ENCODE measurements at places on chromosomes 7 and 10.
A peak's percentile ranks its signal among the peaks of the same experiment; 100 is the strongest.

DNA sequence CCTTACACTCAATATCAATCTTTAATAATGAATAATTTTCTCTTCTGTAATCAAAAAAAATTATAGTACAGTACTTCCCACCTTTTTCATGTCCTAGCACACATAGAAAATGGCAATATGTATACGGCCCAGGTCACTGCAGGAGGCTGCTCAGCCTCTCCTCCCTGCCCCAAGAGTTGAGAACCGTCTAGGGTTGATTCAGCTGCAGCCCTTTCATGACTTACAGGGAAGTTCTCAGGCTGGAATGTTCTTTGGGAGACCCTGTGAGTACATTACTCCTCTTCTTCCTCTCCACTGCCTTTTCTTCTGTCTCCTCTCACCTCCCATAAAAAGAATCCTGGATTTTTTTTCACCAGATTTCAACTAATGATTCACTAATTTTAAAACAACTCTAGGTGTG, 180.0 kb downstream of the HDAC9 start:
- H3K27me3 ChIP-seq, result no peaks in the 10 kb centered on the region
- H3K4me1 ChIP-seq, result no peaks in the 10 kb centered on the region

GRCh38 chr10:29277296-29277695, 11.6 kb upstream of the LYZL1 start:
- no peak for DNase-seq
- H3K36me3 ChIP-seq, result no peaks in the 10 kb centered on the region
- H3K4me3 ChIP-seq, result no peak overlapping the region
- H3K27me3 ChIP-seq, result no peaks in the 10 kb centered on the region
- H3K27ac ChIP-seq, result no peak overlapping the region

DNA sequence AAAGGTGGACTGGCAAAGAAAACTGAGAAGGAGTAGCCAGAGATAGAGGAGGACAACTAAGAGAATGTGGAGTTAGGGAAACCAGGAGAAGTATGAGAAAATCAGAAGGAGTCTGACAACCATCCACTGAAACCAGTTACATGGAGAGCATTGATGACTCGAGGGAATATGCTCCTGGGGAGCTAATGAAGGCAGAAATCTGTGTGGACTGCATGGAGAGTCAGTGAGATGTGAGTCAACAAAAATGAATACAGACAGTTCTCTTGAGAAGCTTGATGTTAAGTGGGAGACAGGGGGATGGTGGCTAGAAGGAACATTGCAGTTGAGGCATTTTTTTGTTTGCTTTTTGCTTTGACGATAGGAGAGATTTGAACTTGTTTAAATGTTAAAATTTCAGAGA, 34.3 kb upstream of the ZNF32 start:
- H3K4me1 ChIP-seq, result peaks cover 38% of the 10 kb centered on the region
- no peaks in the 10 kb centered on the region for H3K36me3 ChIP-seq
- no peak overlapping the region for H3K4me3 ChIP-seq
- DNase-seq, result no peak

- no peak for DNase-seq
- H3K27me3 ChIP-seq, result no peaks in the 10 kb centered on the region
- H3K4me1 ChIP-seq, result no peaks in the 10 kb centered on the region
- no peak overlapping the region for H3K27ac ChIP-seq
- no peak overlapping the region for H3K4me3 ChIP-seq
- H3K36me3 ChIP-seq, result no peaks in the 10 kb centered on the region
Observed at GRCh38 chr7:40437936-40438634, 303.3 kb downstream of the SUGCT start.

DNA sequence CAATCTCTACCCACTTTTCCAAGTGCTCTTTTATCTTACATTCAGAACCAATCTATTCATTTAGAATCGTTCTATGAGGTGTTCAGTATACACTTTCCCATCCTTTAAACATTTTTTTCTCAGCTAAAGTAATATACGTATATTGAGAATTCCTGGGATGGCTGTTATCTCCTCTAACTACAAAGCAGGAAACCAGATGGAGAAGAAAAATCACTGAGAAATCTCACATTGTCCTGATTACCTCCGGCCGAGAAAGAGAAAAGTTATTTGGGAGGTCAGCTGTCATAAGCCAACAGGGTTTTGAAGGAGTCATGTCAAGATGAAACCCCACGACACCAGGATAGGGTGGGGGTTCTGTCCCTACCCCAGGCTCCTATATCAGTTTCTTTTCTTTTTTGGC, 99.2 kb upstream of the KDM7A start:
- no peaks in the 10 kb centered on the region for H3K27me3 ChIP-seq
- H3K27ac ChIP-seq, result no peak overlapping the region
- H3K4me3 ChIP-seq, result no peak overlapping the region
- H3K4me1 ChIP-seq, result peaks cover 19% of the 10 kb centered on the region
- no peak for DNase-seq

DNA sequence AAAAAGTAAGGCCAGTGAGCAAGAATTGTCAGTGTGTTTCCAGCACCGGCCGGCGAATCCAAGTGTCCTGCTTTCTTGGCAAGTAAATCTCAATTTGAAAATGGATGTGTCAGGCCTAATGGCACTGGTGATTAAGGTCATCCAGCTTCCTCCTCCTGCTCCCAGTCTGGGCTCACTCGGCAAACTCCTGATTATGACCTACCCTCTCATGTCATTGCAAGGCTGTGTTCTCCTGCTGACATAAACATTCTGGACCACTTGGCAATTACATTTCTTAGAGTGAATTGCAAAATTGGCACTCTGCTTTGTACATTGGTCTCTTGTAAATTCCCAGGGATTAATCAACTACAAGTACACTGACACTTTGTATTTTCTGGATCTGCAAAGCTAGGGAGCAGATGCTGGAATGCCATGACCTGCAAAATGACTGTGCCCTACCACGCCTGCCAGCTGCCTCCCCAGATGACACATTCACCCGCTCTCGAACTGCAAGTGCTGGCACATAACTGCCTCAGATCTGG, 473.8 kb downstream of the KIF20B start:
- H3K27ac ChIP-seq, result no peak overlapping the region
- H3K27me3 ChIP-seq, result no peaks in the 10 kb centered on the region
- H3K4me3 ChIP-seq, result no peak overlapping the region
- DNase-seq, result no peak
- no peaks in the 10 kb centered on the region for H3K36me3 ChIP-seq

- DNase-seq, result no peak
- no peaks in the 10 kb centered on the region for H3K36me3 ChIP-seq
- no peak overlapping the region for H3K4me3 ChIP-seq
- H3K27me3 ChIP-seq, result no peaks in the 10 kb centered on the region
Observed at GRCh38 chr10:46299286-46299535, 12.4 kb downstream of the ANTXRL start.

DNA sequence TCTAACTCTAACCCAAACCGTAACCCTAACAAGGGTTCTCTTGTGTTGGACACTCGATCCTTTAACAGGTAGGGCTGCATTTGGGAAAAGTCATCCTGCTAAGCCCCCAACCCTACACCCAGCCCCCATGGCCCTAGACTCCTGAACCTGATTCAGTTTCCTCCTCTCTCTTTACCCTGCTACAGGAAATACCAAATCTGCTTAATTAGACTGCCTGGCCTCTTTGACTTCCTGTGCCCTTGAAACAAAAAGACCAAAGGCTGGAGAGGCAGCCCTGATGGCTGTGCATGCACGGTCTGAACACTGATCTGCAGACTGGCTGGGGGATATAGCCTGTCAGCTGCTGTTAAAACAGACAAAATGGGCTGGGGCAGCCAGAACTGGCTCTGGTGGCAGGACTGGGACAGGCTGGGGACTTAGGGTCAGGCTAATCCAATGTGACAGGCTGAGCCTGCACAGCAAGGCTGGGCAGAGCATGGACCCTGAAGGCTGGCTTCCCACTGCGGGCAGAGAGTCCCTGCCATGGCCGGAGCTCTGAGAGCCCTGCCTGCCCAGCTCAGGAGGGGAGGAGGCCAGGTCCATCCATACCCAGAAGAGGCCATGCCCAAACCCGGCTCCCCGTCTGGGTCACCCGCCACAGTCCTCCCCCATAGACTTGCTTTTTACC, 51.0 kb upstream of the MSMB start:
- no peaks in the 10 kb centered on the region for H3K27me3 ChIP-seq
- no peak for DNase-seq

GRCh38 chr10:36248304-36248981, 606.3 kb upstream of the FZD8 start:
- H3K27me3 ChIP-seq, result no peaks in the 10 kb centered on the region
- no peak for DNase-seq
- no peaks in the 10 kb centered on the region for H3K36me3 ChIP-seq
- H3K4me1 ChIP-seq, result peaks cover 4% of the 10 kb centered on the region
- H3K27ac ChIP-seq, result no peak overlapping the region

- DNase-seq, result peak; percentile 27
- no peaks in the 10 kb centered on the region for H3K27me3 ChIP-seq
- peak overlapping the region; percentile 20 for H3K4me3 ChIP-seq
- peak overlapping the region; percentile 82 for H3K27ac ChIP-seq
- H3K4me1 ChIP-seq, result peaks cover 50% of the 10 kb centered on the region
- H3K36me3 ChIP-seq, result no peaks in the 10 kb centered on the region
Observed at GRCh38 chr7:92698237-92698841, 108.1 kb upstream of the FAM133B start.

GRCh38 chr7:48671656-48672055, 252.7 kb upstream of the CDC14C start:
- H3K4me3 ChIP-seq, result no peak overlapping the region
- no peak for DNase-seq
- no peak overlapping the region for H3K27ac ChIP-seq

- no peak overlapping the region for H3K4me3 ChIP-seq
- H3K4me1 ChIP-seq, result no peaks in the 10 kb centered on the region
- no peaks in the 10 kb centered on the region for H3K27me3 ChIP-seq
Observed at GRCh38 chr10:33612551-33612950, 278.1 kb upstream of the NRP1 start.

GRCh38 chr7:35758421-35758820, 42.4 kb upstream of the SEPTIN7 start:
- no peak overlapping the region for H3K27ac ChIP-seq
- H3K27me3 ChIP-seq, result no peaks in the 10 kb centered on the region
- H3K36me3 ChIP-seq, result no peaks in the 10 kb centered on the region
- peaks cover 35% of the 10 kb centered on the region for H3K4me1 ChIP-seq

DNA sequence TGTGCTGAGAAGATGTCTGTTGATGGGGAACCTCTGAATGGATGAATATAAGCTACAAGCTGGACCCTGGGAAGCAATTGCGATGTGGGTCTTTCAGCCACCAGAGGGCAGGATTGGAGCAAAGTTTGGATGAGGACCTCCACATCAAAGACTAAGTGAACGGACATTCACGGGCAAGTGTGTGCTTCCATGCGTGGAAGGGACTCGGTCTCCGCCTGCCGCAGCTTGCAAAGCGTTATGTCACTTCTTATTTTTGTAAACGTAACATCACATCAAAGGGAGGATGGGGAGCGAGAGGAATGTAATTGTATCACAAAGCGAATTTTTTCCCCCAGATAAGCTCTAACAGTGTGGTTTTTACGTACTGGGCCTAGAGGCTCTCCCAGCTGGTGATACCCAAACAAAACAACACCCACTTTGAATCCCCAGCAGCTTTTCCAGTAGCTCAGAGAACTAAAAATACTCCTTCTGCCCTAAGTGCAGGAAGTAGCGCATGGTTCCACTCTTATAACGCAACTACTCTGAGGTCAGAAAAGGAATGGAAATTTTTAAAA, 65.0 kb downstream of the VWA2 start:
- H3K4me1 ChIP-seq, result peaks cover 46% of the 10 kb centered on the region
- H3K4me3 ChIP-seq, result peak overlapping the region; percentile 26
- DNase-seq, result peak; percentile 90
- H3K27ac ChIP-seq, result peak overlapping the region; percentile 48

GRCh38 chr7:85135977-85136376, 50.9 kb downstream of the SEMA3D start:
- DNase-seq, result no peak
- no peak overlapping the region for H3K27ac ChIP-seq
- no peaks in the 10 kb centered on the region for H3K4me1 ChIP-seq

- no peaks in the 10 kb centered on the region for H3K27me3 ChIP-seq
- H3K4me1 ChIP-seq, result peaks cover 16% of the 10 kb centered on the region
Observed at GRCh38 chr10:5557040-5557721, 32.4 kb downstream of the CALML3 start.

- no peak for DNase-seq
- no peaks in the 10 kb centered on the region for H3K4me1 ChIP-seq
- peaks cover 7% of the 10 kb centered on the region for H3K27me3 ChIP-seq
- no peak overlapping the region for H3K4me3 ChIP-seq
Observed at GRCh38 chr10:120931423-120931822, 80.3 kb downstream of the WDR11 start.

- peak overlapping the region; percentile 66 for H3K4me3 ChIP-seq
- peak overlapping the region; percentile 67 for H3K27ac ChIP-seq
- peaks cover 18% of the 10 kb centered on the region for H3K4me1 ChIP-seq
- DNase-seq, result peak; percentile 5
- no peaks in the 10 kb centered on the region for H3K36me3 ChIP-seq
- peaks cover 11% of the 10 kb centered on the region for H3K27me3 ChIP-seq
Observed at GRCh38 chr7:24572393-24572996, 757 bp upstream of the PALS2 start.

DNA sequence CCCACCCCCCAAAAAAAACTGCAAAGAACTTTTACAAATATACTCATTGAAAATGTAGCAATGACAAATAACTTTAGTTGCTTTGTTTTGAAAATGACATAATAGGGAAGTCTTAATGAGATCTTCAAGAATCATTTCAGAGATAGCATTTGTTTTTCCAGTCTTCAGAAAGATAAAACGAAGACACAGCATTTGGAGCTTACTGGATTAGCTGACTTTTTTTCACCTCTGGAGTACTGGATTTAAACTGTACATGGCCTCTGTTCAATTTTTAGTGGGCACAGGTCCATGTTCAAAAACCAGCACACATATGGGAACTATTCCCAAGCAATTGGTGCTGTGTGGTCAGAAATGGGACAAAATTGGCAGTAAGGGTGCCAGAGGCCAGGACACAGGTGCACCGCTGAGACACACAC, 3.9 kb downstream of the RAB11FIP2 start:
- peaks cover 71% of the 10 kb centered on the region for H3K4me1 ChIP-seq
- no peaks in the 10 kb centered on the region for H3K27me3 ChIP-seq
- no peak overlapping the region for H3K4me3 ChIP-seq
- H3K27ac ChIP-seq, result no peak overlapping the region

GRCh38 chr7:155286686-155287085, 11.0 kb upstream of the INSIG1 start:
- no peaks in the 10 kb centered on the region for H3K36me3 ChIP-seq
- no peak overlapping the region for H3K27ac ChIP-seq
- no peak overlapping the region for H3K4me3 ChIP-seq
- no peak for DNase-seq
- no peaks in the 10 kb centered on the region for H3K4me1 ChIP-seq

DNA sequence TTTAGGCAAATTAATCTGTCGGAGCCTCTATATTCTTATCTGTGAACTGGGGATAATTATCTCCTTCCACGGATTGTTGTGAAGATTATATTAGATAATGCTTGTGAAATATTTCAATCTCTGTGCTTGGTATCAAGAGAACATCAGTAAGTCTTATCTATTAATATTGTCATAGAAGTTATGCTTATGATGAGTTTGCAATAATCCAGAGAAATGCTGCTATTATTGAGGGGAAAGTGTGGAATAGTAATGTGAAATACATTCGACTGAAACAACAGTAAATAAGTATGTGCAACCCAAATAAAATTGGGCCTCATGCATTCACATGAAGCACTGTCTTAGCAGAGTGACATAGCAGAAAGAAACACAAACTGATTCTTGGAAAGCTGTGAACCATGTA, 13.7 kb downstream of the RHOBTB1 start:
- H3K4me3 ChIP-seq, result no peak overlapping the region
- DNase-seq, result no peak
- H3K27ac ChIP-seq, result no peak overlapping the region
- H3K27me3 ChIP-seq, result no peaks in the 10 kb centered on the region
- H3K4me1 ChIP-seq, result peaks cover 13% of the 10 kb centered on the region

Measured in heart right ventricle (tissue), 16 donors.